CD4-positive, alpha-beta T cell treated with Interleukin-2 at 100 ng/mL for 4 hours (primary cell): ENCODE measurements at places on chromosomes 7 and 10.

GRCh38 chr7:155381852-155382801 lies 75.8 kb upstream of the EN2 start:
- no peak for DNase-seq

DNA sequence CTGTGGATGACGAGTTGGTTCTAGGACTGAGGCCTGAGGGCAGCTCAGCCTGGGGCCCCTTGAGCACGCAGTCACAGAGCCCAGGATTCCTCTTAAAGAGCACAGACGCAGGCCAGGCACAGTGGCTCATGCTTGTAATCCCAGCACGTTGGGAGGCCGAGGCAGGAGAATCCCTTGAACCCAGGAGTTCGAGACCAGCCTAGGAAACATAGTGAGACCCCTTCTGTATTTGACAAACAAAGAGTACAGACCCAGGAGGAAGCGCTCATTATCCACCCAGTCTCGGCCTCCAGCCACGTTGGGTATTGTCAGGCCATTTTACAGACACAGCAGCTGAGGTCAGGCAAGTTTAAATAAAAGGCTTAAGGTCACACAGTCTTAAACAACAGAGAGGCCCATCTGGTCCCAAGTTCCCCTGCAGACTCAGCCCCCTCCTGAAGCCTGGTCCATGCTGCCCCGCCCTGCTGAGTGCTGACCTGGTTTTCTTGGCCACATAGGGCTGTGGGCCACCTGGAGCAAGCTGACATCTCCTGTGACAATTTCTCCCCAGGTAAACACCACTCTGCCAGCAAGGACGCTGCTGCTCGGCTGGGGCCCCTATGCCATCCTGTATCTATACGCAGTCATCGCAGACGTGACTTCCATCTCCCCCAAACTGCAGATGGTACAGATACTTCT lies 12.6 kb downstream of the RGR start:
- DNase-seq = no peak

GRCh38 chr7:114922026-114922651 lies at the start of gene MDFIC:
MDFIC (plus strand) TSS chr7:114922094; CDS start chr7:114923034, 940 bp downstream.
- peak; percentile 55 for DNase-seq

DNA sequence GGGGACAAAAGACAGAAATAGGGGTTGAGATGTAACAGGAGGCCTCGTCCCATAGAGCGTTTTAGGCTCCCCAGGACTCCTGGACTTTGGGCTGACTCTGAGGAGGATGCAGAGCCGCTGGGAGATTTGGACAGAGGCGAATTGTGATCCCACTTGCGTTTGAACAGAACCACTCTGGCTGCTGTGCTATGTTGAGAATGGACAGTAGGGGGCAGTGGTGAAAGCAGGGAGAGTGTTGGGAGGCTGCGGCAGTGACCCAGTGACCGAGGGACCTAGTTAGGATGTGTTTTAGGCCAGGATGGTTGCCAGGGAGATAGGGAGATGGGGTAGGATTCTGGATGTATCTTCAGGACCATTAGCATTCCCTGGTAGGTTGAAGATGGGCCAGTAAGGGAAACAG lies 271.6 kb downstream of the CCDC3 start:
- DNase-seq = no peak

DNA sequence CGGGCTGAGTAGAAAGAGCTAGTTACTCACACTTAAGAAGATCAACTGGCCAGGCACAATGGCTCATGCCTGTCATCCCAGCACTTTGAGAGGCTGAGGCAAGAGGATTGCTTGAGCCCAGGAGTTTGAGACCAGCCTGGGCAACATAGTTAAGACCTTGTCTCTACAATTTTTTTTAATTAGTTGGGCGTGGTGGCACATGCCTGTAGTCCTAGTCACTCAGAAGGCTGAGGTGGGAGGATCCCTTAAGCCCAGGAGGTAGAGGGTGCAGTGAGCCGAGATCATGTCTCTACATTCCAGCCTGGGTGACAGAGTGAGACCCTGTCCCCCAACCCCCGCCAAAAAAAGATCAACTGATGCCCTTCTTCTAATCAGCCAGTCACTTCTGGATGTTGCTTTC lies 74.6 kb upstream of the ATP6V0A4 start:
- no peak for DNase-seq

DNA sequence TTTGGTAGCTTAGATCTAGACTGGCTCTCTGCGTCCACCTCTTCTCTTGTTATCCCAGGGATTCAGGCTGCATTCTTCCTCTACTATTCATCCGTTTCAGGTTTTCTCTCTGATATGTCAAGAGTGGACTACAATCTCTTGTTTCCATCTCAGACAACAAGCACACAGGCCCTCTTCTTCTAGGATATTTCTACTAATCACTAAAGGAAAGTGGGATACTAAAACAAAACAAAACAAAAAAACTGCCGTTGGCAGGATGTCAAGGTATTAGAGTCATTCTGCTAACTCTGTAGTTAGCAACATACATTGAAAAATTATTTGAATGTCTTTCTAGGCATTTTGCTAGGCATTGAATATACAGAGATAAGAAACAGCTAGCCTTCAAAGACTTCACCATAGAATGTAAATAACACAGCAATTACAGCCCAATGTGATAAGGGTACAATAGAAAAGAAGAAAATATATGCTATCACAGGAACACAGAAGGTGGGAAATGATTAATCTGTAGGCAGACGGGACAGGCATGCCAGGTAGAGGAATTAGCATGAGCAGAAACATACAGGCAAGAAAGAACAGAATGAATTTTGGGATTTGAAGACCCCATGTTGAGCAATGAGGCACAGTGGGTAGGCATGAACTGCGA lies 210.5 kb downstream of the CSTF2T start:
- DNase-seq = no peak

DNA sequence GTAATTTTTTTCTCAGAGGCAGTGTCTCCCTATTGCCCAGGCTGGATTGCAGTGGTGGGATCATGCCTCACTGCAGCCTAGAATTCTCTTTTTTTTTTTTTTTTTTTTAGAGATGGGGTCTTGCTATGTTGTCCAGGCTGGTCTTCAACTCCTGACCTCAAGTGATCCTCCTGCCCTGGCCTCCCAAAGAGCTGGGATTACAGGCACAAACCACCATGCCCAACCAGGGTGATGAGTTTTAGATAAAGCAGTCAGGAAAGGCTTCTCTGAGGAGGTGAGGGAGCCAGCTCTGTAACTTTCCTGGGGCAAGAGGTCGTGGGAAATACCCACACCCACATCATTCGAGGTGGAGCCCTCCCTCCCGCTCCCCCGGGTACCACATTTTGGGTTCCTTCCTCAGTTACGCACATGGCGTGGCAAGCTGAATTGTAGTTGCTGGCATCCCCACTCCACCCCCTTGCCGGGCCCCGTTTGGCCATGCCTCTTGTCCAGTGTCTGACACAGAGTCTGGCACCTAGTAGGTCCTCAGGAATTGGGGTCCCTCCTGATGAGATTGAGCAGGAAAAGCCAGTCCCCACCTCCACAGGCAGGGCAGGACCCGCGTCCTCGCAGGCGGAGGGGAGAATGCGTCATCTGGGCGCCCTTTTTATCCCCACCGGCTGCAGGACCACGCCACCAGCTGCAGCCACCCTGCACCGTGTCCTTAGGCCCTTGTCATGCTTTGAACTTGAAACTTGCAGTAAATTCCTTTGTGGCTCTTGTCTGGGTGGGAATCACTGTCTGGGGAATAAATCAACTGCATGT lies 43.4 kb downstream of the CLIP2 start:
- no peak for DNase-seq

DNA sequence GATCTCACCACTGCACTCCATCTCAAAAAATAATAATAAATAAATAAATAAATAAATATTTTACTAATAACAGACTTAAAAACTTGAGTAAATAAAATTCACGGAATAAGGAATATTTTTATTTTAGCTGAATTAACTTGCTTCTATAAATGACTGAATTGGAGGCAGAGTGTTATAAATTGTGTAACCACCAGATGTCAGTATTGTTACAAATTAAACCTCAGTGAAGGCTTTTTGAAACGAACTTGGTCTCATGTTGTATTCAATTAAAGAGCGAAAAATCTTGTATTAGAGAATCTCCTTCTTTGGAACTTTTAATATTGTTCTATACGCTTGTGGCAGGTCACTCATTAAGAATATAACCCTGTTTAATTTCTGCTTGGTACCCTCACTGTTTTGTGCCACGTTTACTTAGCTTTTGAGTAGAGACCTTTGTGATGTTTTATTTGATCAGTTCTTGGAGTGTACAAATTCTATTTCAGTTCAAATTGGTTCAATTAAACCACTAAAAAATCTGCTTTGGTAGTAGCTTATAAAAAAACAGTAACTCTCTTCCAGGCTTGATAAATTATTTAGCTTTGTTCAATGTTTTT lies 45.6 kb upstream of the SCIN start:
- peak; percentile 47 for DNase-seq

- no peak for DNase-seq
These were observed 354.2 kb upstream of the DPP6 start for GRCh38 chr7:153698046-153698445.

GRCh38 chr10:131534836-131535235 lies 223.3 kb upstream of the TCERG1L start:
- DNase-seq = no peak

DNA sequence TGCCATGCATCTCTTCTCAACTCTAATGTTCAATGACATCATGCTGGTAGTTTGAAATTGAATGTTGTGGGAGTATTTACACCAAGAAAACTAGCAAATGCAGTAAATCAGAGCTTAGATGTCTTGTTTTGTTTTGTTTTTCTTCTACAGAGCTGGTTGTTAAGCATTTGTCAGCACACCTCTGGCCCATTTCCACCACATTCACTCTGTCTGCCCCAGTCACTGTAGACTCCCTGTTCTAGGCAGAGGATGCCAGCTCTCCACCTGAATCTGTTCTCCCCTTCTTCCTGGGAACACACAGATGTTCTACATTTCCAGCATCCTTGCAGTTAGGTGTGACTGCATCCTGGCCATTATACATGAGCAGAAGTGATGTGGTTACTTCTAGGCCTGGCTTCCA lies 4.1 kb upstream of the ARHGAP22 start:
- DNase-seq = no peak

DNA sequence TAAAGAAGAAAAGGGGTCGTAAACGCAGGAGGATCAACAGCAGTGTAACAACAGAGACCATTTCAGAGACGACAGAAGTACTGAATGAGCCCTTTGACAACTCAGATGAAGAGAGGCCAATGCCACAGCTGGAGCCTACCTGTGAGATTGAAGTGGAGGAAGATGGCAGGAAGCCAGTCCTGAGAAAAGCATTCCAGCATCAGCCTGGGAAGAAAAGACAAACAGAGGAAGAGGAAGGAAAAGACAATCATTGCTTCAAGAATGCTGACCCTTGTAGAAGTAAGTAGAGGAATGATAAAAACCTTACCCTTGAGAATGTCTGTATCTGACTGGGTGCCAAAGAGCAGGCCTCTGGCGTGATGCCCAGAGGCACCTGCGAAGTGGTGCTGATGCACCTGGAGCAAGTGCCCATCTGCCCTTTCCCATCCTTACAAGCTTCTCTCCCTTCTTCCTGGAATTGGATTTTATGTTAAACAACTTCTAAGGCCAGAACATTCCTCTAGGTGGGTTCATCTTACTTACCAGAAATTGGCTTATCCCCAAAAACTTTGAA lies 86.4 kb upstream of the SAMD8 start:
- no peak for DNase-seq

- DNase-seq = no peak
These were observed 9.0 kb upstream of the PIP4K2A start for GRCh38 chr10:22723343-22723779.

DNA sequence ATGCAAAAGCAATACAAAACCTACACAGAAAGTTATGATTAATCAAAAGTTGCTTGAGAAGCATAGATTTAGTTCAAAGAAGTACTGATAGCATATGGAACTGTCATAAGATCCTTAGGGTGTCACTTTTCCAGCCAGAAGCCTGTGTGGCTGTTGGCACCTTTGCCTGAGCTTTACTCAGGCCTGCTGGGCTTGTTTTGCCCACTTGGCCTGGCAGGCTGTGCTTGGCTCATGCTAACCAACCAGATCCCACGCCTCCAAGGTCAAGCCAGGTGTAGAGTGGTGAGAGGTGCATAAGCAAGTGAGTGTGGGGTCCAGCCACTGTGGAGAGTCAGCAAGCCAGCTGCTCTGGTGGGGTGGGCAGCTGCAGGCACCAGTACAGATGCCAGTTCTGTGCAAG lies 12.0 kb upstream of the LIPA start:
- DNase-seq = no peak

GRCh38 chr7:11228515-11228914 lies 254.8 kb downstream of the PHF14 start:
- no peak for DNase-seq

GRCh38 chr10:95661818-95662217 lies 5.3 kb upstream of the ALDH18A1 start:
- DNase-seq = no peak

DNA sequence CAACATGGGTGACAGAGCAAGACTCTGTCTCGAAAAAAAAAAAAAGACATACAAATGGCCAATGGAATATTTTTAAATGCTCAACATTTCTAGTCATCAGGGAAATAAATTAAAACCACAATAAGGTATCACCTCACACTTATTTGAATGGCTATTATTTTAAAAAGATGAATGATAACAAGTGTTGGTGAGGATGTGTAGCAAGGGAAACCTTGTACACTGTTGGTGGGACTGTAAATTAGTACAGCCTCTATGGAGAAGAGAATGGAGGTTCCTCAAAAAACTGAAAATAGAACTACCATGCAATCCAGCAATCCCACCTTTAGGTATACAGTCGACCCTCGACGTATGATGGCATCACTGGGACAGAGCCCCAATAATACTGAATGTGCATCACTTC lies 65.4 kb upstream of the DIP2C start:
- no peak for DNase-seq
